ENCODE measurements at places on chromosomes 4 and X.
A peak's percentile ranks its signal among the peaks of the same experiment; 100 is the strongest.

DNA sequence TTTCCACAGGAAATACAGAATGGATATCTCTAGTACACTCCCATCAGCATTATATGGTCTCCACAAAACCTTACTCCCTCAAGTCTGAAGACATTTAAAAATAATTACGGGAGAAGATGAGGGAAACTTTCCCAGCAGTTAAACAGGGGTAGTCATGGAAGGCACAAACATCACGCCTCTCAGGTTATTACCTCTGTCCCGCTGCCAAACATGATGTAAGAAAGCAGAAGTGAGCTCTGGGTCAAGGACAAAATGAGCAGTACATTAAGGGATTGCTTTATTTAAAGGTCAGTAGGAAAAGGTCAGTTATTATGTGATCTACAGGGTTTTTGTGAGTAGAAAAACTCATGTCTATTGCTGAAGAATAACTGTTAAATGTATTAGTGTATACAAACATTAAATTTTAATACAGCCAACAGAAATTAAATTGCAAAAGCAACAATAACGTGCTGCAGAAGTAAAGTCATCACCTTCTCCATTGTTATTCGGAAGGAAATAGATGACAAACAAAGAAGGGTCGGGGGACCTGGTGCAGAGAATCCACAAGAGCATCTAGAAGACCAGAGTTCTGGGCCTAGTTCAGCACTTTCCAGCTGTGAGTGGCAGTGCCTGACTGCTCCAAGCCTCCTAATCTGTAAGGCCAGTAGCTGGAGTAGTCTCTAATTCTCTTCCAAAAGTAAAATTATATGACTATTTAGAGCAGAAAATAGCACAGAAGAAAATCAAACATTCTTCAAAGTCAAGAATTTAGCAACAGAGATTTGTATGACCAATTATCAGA, 171.2 kb downstream of the PPP3CA start:
- DNase-seq = no peak

DNA sequence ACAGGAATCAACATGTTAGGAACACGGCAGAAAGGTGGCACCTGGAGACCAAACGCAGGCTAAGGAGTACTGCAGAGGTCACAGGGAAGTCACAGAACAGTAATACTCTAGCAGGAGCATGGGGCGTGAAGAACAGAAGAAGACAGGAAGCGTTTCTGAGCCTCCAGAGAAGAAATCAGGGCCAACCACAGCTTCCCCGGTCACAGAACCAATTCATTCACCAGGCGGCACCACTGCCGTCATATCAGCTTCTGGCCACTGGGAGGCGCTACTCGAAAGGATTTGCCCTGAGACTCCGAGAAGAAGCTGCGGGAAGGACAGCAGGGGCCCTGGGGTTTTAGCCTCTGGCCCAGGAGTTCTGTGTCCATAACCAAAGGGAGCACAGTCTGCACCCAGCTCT, 78.0 kb upstream of the DRD5 start:
- peak; percentile 25 for DNase-seq

- no peak for DNase-seq
Observed at GRCh38 chr4:4606321-4606720, 64.5 kb upstream of the STX18 start.

GRCh38 chrX:79630033-79631009, 263.2 kb upstream of the ITM2A start:
- DNase-seq = no peak

GRCh38 chr4:77263247-77263646, 106.2 kb downstream of the CCNG2 start:
- no peak for DNase-seq

DNA sequence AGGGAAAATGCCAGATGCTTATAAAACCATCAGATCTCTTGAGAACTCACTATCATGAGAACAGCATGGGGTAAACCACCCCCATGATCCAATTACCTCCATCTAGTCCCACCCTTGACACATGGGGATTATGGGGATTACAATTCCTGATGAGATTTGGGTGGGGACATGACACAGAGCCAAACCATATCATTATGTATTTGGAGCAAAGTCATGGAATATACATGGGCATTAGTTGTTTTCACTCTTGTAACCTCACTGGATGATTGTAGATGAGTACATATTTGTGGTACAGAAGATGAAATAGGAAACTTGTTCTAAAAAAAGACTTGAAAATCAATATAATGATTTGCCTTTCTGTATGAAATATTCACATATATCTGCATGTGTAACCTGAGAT, 674.5 kb upstream of the BOD1L1 start:
- no peak for DNase-seq

DNA sequence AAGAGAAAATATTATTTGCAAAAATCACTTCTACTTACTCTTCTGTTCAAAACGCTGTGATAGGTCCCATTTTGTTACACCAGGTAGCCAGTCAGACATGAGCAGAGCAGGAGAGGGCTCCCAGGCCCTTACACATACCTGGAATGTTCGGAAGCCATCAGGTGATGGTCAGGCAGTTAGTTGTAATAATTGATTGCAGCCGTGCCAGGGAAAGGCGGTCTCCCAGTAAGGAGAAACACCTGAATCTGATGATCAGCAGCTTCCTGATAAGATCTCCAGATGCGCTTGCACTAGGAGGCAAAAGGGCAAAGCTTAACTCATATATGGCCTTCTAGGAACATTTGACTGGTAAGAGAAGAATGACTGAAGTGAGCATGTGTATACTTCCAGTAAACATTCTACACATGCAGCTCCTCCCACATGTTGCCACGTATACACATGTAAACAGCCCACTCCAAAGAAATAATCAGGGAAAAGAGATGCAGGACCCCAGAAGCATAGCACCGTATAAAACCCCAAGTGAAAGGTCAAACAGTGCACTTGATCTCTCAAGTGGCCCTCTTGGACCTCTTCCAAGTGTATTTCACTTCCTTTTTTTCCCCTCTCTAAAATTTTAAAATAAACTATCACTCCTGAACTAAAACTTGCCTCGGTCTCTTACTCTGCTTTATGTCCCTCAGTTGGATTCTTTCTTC, 1338.0 kb downstream of the FSTL5 start:
- DNase-seq = no peak

Data from stimulated activated CD4-positive, alpha-beta T cell treated with anti-CD3 and anti-CD28 coated beads, TNF-alpha, amount 100 ng/mL, for 4 hours (primary cell).